ENCODE measurements at places on chromosomes 6 and 20.

- DNase-seq = no peak
Observed at GRCh38 chr20:39451386-39451785, 489.2 kb downstream of the DHX35 start.

GRCh38 chr20:2219481-2220006 lies 76.3 kb upstream of the TGM3 start:
- no peak for DNase-seq

DNA sequence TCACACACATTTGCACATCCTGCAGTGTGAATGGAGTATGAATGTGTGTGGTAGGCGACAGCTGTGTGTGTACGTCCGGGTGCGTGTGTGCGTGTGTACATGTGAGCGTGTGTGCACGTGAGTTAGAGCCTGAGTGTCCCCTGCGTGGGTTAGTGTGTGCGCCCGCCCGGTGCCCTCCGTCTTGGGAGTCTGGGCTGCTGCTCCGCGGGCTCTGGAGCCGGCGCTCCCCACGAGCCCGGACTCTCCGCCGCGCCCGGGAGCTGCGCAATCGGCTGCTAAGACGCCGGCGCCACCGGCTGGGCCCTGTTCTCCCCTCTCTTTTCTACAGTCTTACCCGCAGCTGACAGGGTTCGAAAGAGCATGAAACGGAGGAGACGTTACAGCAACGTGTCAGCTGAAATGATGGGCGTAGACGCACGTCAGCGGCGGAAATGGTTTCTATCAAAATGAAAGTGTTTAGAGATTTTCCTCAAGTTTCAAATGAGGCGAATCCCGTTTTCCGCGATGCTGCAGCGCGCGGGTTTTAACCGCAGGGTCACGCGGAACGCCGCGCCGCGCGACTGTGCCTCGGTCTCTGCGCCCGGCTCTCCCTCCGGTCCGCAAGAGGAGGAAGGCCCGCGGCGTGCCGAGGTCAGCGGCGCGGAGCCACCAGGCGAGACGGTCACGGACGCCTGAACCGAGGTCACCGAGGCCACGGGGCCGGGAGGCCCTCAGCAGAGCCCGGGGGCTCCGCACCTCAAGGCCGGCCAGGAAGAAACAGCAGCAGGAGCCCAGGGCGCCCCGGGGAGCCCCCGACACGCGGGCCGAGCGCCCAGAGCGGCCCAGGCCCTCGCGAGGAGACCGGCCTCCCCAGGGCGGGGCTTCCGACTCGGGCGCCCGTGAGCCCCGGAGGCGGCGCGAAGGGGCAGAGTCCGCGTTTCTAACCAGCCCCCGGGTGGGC lies 95.3 kb upstream of the BHLHE23 start:
- no peak for DNase-seq

DNA sequence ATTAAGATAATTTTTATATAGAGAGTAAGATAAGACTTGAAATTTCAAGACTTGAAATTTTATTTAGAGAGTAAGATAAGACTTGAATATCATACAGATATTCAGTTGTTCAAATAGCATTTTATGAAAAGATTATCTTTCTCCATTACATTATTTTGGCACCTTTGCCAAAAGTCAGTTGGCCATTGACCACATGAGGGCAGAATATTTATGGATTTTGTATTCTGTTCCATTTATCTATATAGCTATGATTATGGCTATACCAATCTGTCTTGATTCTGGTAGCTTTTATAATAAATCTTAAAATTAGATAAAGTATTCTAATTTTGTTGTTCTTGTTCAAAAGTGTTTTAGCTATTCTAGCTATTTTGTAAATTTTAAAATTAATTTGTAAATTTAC lies 537.9 kb upstream of the GJE1 start:
- no peak for DNase-seq

- DNase-seq = no peak
Observed at GRCh38 chr6:1916334-1917070, 306.8 kb downstream of the FOXC1 start.

DNA sequence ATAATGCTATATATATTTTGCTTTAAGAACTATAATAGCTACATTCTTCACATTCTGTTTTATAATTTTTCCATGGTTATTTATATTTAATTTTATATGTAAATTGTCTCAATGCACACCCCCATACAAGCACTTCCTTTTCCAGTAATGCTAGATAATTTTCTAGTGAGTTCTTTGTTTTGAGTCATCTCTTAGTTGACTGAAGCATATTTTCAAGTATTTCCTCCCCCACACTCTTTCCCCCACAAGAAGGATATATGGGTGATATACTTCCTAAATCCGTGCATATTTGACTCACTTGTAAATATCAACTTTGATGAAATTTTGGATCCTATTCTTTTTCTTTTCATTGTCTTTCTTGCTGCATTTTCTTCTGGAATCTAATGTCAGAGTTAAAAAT lies 82.1 kb upstream of the SRSF6 start:
- no peak for DNase-seq

DNA sequence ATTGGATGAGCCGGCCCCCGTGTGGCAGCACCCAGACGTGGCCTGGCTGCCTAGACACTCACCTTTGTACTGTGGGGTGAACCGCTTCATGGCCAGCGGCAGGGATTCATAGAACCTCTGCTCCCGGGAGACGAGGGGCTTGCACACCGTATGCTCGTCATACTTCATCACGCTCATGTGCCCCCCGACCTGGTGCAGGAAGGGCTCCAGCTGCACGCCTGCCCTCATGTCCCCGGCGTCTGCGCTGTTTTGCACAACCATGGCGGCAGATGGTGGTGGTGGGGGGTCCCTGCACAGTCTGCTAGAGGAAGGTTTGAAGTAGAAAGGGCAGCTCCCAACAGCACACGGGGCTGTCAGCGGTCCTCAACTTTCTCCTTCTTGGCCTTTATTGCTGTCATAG lies 11.5 kb downstream of the IP6K3 start:
- DNase-seq = no peak

DNA sequence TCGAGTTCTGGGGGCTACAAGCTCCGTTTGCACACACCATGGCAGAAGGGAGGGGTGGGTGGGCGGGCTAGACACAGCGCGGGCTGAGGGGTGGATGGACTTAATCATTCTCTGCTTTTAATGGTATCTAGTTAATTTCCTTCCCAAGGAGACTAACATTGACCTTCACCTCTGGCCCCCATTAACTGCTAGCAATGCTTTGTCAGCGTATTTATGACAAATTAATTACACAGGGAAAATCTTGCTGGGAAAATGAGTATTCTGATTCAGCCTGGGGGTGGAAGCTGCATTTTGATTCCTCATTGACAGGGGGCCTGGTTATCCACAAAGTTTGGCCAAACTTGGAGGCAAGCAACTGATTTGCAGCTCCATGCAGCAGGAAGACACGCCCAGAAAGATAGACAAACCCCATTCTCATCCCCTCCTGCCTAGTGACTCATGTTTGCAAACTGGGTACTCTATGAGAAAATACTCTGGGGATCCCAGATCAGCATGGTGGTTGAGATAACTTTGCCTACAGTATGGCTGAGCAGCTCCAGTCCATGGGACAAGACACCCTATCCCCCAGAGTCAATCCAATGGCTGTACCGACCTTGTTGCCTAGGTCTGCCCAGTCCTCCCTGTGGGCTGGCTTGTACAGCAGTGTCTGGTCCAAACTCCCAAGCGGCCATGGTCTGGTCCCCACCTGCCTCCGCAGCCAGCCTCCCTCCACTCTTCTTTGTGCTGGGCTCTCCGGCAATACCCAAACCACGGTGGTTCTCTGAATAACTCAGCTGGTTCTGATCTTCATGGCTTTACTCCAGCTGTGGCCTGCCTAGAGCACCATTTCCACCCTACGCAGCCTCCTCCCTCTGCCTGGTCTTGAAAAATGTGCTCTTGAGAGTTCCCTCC lies 19.7 kb downstream of the ZBP1 start:
- no peak for DNase-seq

- no peak for DNase-seq
Observed at GRCh38 chr6:69795469-69796072, 1.2 kb downstream of the LMBRD1 start.

GRCh38 chr6:96060249-96060648 lies 44.5 kb downstream of the FUT9 start:
- no peak for DNase-seq

DNA sequence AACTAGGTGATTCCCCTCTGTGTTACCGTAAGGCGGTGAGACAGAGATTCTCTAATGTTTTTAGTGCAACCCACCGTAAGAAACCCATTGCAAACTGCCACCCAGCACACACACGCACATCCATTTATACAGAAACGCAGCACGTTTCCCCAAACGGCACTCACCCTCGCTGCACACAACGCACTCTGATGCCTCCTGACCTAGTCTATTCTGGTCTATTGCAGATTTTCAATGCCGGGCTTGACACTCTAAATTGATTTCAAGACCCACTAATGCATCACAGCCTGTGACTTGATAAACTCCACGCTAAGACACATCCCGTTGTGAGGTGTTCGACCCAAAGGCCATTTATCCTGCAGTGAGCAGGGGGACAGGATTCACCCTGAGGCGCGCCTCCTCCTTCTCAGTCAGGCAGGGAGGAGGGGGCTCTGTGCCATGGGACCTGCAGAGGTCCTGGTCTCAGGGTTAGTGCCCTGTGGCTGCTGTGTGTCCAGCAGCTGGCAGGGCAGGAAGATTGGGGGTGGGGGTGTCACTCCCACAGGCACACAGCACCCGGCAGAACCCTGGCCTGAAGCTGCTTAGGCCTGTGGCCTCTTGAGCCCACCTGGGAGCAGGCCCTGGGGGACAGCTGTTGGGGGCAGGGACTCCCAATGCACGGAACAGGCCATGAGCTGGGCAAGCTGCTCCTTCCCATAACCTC lies 335.6 kb downstream of the PREX1 start:
- no peak for DNase-seq

DNA sequence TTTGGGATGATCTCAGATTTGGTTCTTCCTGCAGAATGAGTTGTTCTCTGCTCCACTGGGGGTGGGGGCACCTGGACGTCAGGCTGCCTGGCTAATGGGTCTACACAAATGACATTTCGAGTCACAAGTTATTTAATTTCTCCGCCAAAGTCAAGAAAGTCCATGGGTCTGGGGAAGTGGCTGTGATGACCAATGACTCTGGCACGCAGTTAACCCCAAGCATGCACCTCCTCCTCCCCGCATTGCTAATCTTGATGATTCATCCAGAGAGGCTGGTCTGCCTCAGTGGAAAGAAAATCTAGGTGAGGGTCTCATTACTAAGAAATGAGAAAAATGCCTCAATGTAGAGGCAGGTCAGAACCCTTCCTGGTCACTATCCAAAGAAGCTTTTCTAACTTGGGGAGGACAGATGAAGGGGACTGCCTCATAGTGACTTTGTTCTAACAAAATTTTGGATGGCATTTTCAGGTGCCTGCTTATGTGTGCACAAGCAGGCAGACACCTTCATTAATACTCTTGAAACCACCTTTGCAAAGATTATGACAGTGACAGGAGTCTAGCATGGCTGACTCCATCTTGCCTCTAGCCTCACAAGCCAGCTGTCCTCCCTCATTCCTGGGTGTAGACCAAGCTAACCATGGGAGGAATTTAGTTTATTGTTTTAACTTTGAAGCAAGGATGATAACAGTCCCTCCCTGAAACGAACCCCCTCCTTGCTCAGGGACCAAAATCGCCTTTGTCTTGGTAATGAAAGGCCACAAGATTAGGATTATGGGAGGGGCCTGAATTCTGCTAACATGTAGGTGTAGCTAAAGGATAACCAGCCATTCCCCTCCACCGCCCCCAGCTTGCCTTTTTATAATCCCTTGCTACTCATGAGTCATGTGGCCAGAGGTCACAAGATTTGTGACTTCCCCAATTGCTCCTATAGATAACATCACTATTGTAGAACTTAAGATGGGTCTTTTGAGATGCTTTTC lies 98.6 kb upstream of the MRPS10 start:
- DNase-seq = no peak

DNA sequence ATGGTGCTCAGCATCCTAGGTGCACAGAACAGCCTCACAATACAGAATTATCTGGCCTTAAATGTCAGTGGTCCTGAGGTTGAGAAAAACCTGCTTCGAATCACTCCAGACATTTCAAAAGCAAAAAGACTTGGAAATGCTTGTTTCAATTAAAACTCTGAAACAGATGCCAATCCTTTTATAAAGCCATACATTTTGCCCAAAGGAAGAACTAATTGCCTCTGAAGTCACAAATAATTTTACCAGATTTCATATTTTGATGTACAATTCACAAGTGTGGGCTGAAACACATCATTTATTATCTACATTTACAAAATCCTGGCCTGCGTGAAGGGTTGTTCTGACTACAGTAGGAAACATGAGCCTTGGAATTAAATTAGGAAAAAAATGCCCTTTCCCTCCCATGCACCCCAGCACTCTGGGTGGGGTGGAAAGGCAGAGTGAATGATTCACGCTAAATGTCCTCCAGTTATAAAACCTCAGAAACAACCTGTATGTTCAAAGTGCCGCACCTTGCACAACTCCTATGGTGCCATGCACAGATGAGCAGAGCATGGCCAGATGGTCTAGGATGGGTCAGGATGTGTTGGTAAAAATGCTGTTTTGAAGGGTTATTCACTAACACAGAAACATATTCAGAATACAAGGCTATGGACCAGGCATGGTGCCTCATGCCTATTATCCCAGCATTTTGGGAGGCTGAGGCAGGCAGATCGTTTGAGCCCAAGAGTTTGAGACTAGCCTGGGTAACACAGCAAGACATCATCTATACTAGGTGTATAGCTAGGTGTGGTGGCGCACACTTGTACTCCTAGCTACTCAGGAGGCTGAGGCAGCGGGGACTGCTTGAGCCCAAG lies 87.0 kb downstream of the ZMYND8 start:
- DNase-seq = no peak

GRCh38 chr6:26249957-26250697 lies 114.9 kb upstream of the BTN3A2 start:
- peak; percentile 67 for DNase-seq

- no peak for DNase-seq
Observed at GRCh38 chr6:140893432-140893831, 1239.3 kb upstream of the GJE1 start.

DNA sequence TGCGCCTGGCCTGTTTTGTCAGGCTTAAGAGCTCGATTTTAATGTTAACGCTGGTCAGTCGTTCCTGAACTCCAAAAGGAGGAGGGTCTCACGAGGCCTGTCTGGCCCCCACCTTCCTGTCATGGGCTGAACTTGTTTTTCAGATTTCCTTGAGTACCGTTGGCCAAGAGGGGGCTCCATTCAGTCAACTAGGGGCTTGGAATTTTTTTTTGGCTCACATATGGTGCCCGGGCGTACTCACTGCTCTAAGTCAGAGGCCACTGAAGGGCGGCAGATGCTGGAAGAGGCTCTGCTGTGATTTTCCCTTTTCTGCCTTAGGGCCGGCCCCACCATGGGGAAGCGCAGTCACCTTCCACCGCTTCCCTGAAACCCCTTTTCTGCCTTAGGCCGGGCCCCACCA lies 6.9 kb upstream of the BIRC7 start:
- DNase-seq = no peak

Measured in SK-N-DZ (cell line).